ENCODE measurements at places on chromosomes 6 and 20.
A peak's percentile ranks its signal among the peaks of the same experiment; 100 is the strongest.

DNA sequence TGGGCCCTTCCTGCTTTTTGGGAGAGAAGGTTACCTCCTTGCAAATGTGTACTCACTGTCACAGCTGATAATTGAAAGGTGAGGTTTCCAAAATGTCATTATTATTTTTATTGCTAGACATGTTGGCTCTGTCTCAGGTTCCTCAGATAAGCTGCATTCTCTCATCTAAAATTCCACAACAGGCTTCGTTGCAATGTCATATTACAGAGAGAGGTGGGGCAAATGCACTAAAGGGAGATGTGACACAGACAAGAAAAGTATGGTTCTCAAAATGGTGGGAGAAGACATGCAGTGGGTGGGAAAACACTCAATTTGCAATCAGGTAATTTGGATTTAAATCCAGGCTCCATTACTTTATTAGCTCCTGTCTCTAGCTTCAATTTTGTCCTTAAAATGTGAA lies 256.4 kb upstream of the POU3F2 start:
- DNase-seq, result no peak

GRCh38 chr6:53703047-53703446 lies 37.5 kb upstream of the KLHL31 start:
- no peak for DNase-seq

- no peak for DNase-seq
These were observed 12.2 kb downstream of the PPARD start for GRCh38 chr6:35354361-35355135.

DNA sequence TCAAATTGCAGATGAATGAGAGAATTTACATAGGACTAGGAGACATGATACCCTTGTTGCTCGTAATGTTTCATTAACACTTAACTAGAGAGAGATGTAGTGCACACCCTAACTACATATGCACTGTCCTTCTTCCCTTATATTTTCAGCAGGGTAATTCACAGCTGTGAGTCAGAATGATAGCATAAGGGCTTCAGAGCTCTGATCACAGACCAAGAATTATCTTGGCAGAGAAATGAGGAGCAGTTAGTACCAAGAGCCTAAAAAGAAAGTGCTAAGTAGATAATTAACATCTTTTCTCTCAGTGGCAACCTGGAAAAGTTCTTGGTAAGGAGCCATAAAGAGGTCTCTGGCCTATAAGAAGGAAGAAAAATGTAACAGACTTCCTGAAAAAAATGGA lies 35.8 kb downstream of the GRIK2 start:
- no peak for DNase-seq

GRCh38 chr6:45532721-45533210 lies 155.0 kb upstream of the SUPT3H start:
- DNase-seq, result no peak

DNA sequence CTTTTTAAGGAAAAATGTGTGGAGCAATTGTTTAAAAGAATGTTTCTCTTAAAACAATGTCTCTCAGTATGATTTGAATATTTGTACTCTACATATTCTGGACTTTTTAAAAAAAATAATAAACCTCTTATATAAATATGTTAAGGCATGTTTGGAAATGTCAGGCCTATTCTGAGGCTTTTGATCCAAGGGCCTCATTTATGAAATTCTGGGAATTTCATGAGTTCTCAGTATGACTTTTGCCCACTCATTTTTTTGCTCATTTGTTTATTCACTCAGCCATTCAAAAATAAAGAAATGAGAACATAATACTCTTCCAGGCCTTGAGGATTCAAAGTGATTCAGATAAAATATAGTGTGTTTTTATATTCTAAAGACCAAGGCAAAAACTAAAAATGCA lies 60.4 kb downstream of the DOK5 start:
- no peak for DNase-seq

DNA sequence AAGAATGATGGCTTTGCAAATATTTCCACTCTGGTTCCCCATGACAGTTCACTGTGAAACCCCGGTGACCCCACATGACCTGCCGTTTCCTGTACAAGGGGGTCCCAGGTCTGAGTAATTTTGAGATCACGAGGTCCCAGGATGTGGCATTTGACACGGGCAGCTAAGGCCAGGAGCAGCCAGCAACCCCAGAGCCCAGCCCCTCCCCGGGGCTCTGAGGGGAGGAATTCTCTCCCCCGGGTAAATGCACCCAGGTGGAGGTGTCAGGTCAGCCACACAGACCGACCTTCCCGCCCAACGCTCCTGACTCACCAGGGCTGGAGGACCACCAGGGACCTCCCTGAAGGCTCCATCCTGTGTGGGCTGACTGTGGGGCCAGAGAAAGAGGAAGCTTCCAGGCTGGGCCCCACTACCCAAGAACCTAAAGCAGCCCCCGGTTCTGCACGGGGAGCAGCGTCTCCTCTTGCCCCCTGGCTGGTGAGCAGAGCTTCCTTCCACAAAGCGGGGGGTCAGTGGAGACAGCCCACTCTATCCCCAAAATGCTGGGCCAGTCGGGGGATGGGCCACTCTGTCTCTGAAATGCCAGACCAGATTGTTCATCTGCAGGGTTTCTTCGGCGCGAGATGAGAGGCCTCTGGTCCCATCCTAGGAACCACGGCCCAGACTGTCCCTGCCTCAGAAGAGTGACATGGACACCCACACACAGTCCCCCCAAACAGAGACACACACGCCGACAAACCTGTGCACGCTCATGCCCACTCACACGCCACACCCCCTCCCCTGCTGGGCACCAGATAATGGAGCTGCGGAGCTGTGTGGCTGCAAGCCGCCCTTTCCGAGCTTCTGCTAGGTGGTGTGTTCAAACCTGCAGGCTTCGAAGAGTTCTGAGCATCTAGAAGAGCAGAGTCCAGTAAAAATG lies 23.4 kb upstream of the SLCO4A1 start:
- DNase-seq, result no peak

DNA sequence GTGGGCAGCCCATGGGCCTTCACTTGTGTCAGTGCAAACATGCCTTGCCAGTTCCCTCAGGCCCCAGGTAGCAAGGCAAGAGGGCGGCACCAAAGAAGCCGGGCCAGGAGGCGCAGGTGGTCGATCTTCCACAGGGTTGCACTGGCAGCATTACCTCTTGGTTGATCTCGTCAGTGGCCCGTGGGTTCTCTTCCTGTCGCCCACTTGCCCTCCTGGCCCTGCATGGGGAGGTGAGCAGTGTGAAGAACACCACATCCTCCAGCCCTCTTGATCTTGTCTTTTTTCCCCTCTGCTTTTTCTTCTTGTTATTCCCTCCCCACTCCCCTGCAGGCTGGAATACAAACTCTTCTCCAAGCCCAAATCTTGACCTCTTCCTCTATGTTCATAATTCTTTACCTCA lies 3.0 kb upstream of the CST11 start:
- DNase-seq, result no peak

DNA sequence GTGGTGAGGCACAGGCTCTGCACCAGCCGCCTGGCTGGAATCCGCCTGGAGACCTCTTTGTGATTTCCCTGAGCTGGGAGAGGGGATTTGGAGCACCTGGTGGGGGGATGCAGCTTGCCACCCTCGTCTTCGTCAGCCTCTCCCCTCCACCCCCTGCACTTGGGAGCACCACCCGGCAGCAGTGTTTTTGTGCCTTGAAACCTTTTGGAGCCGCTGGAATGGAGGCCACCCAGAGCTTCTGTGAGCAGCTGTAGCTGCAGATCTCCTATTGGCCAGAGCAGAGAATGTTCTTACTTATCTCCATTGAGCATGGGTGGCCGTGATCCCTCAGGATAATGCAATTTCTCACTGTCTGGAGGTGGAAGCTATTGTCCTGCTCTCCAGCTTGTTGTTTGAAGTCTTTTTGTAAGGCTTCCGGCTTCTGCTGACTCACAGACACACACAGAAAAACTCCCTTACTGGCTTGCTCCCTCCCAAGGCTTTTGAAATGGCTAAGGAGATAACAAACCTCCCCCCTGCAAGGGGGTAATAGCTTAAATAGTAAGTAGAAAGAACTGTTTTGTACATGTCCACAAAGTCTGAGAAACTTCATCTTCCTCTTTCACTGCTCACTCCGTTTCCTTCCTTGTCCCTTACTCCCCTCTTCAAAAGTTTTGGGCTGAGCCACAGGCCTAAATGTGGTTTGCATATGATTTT lies 271.2 kb downstream of the PRL start:
- DNase-seq, result no peak

GRCh38 chr20:15760001-15760621 lies 813.1 kb downstream of the KIF16B start:
- no peak for DNase-seq

GRCh38 chr6:148595550-148595949 lies 151.3 kb upstream of the UST start:
- DNase-seq, result no peak

- DNase-seq, result peak; percentile 69
These were observed 13.9 kb downstream of the DEF6 start for GRCh38 chr6:35311390-35312075.

DNA sequence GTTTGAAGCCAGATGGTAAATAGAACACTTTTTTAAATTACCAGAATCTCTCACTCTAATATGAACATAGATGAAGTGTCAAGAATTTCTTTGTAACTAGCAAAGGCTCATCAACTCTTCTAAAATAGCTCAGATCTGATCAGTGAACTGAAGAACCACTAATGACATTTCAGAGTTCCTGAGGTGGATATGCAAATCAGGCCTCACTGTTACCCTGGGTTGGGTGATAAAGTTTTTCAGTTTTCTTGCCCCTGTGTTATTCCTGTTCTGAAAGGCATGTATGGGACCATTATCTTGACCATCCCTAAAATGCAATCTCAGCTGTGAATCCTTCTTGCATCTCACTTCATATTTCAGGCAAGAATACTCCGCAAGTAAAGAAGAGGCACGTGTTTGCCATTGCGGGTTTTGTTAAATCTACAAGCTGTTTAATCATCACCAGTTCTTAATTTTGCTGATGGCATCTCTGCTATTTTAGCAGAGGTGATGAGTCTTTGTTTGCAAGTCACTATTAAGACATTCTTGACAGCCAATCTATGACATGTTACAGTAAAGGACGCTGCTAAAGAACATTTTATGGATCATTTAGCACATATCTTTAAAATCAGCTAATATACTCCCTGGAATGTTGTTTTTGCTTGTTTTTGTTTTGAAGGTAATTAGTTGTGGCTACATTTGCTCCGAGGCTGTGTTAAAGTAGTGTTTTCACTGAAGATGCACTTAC lies 47.9 kb downstream of the KHDC1L start:
- no peak for DNase-seq

DNA sequence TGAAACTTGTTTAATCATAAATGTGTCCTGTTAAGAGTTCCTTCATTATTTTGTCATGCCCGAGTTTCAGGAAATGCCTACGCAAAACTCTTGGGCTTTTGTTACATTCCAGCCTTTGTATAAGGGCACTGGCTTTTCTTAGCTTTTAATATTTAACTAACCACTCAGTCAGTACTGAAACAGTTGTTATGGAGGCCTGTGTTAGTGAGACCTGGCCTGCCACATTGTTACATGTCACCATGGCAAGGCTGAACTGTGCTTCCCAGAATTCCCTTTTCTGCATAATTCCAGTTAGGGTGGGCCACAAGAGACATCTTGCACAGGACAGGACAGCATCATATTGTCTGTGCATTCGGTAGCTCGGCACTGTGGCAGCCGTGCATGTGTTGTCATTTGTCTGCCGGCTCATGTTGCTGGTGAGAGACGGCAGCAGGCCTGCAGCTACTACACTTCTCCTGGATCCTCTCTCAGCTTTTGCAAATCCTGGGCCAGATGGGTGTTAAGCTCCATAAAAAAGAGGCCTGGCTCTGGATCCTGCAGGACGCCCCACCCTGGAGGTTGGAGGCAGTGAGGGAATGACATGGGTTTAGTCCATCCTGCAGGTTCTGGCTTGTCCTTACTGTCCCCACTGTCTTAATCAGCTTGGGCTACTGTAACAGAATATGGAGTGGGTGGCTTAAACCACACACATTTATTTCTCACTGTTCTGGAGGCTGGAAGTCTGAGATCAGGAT lies 128.8 kb upstream of the DTNBP1 start:
- no peak for DNase-seq

DNA sequence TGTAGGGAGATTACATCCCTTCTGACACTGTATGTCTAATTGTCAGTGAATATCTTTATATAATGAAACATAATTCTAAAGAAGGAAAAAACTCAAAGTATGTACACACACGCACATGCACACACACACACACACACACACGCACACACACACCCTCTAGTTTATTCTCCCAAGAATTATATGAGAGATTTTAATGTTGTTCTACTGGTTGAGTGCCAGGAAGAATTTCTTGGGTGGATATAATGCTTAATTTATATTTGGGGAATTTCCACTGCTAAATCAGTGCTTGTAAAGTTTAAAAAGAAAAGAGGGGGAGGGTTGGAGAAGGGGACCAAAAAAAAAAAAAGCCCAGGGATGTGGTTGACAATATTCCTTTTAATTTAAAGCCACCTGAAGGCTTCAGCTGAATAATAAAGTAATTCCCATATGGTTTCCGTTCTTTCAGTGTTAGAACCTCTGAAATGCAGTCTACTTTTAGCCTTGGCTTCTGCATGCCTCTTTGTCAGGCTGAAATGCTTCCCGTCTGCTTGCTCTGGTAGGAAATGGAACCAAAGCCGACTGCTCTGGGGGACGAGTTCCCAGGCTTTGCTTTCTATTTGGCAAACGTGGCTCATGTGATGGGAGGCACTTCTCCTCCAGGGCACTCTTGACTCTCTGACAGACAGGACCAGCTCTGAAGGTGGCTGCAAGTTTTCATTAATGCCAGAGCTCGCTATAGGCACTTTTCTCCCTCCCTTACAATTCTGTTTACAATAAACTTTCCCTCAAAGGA lies 225.4 kb downstream of the PRL start:
- no peak for DNase-seq

- DNase-seq, result peak; percentile 63
These were observed 37.4 kb downstream of the HIVEP2 start for GRCh38 chr6:142907544-142907943.

DNA sequence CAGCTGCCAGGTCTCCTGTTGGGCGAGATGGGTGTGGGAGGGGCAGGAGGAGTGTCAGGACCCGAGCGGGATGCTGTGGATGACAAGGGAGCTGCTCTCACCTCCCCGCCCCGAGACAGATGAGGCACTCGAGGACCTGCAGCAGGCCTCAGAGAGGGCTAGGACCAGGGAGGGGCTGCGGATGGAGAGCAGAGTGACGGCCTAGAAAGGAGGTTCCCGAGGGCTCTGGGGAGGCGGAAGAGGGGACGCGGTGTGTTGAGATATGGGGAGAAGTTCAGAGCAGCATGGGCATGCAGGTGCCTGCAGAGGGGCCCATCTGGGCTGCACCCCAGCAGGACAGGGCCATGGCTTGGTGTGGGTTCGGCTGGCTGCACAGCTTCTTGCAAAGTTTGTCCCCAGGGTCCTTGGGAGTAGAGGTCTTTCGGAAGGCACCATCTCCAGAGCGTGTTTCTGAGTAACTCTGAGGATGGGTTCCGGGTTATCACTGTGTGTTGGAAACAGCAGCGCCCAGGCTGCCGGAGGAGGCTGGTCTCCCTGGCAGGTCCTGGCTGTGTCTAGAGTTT lies 104.6 kb downstream of the PAX1 start:
- no peak for DNase-seq

DNA sequence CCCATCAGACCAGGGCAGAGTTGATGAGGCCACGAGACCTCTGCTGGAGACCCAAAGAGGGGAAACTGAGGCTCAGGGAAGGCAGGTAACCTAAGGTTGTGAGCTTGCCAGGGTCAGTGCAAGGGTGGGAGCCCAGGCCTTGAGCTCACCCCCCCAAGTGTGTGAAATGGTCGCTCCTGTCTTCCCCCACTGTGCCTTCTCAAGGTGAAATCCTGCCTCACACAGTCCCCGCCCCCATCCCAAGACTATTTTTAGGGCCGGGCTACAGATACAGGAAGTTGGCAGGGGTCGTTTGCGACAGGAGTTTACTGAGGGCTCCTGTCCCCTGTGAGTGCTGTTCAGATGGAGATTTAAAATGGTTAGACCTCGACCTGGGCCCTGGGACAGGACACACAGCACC lies 18.7 kb upstream of the GATA5 start:
- no peak for DNase-seq

- DNase-seq, result no peak
These were observed 41.3 kb upstream of the HFE start for GRCh38 chr6:26045928-26046368.

All from central memory CD4-positive, alpha-beta T cell (primary cell).